Frontal cortex (tissue), 4 donors: ENCODE measurements at places on chromosomes 4 and X.

- no peak for DNase-seq
These were observed 145.5 kb upstream of the DUSP21 start for GRCh38 chrX:44698357-44698756.

- DNase-seq: no peak
These were observed 905.0 kb downstream of the RAB28 start for GRCh38 chr4:12579172-12579571.

DNA sequence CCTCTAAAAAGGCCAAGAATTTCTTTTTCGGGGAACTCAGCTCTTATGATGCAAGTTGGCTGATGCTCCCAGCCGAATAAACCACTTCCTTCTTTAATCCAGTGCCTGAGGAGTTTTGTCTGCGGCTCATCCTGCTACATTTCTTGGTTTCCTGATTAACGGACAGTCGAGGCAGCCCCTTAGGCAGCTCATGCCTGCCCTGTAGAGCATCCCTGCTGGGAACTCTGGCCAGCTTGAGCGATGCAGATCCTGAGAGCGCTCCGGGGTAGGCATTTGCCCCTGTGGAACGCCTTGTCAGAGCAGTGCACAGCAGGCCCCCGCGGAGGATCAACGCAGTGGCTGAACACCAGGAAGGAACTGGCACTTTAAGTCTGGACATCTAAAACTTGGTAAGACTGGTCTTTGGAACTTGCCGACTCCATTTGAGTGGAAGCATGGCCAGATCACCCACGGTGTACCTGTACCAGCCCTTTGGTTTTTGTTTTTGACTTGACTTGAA lies 3.1 kb downstream of the CT45A10 start:
- DNase-seq: no peak

- DNase-seq: no peak
These were observed 179.1 kb upstream of the KLHL4 start for GRCh38 chrX:87338510-87338909.

GRCh38 chr4:153950100-153950979 lies 161.5 kb upstream of the SFRP2 start:
- DNase-seq: no peak

GRCh38 chr4:37561803-37562207 lies 124.4 kb downstream of the RELL1 start:
- no peak for DNase-seq

GRCh38 chr4:8120501-8120900 lies 38.1 kb downstream of the ABLIM2 start:
- no peak for DNase-seq

DNA sequence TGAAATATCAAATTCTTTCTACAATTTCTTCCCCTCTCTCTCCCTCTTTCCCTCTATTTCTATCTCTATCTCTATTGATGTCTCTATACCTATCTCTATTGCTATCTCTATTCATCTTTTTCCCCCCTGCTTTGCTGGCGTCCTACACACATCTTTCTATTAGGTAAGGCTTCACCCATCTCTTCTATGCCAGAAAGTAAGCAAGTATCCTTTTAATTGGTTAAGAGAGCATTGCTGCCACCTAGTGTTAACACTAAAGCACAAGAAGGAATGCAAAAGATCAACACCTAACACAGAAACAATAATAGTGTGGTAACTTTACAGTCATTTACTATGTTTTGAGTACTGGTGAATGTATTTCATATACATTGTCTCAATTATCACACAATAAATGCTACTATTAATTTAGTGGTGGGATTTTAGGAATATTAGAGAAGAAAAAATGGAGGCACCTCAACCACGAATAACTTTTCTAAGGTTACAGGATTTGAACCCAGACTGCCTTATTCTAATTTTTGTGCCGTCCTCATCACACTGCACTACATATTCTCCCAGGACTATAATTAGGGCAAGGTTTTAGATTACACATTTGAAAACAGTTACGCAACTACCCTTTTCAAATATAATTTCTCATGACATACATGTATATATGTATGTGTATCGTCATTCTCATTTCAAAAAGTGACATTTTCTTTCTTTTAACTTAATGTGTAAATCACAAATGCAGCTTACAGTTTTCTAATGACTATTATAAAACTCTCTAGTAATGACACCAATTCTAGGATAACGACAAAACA lies 3.7 kb upstream of the C4orf36 start:
- peak; percentile 53 for DNase-seq

- peak; percentile 68 for DNase-seq
These were observed 1.7 kb downstream of the CLCN4 start for GRCh38 chrX:10158279-10159144.

DNA sequence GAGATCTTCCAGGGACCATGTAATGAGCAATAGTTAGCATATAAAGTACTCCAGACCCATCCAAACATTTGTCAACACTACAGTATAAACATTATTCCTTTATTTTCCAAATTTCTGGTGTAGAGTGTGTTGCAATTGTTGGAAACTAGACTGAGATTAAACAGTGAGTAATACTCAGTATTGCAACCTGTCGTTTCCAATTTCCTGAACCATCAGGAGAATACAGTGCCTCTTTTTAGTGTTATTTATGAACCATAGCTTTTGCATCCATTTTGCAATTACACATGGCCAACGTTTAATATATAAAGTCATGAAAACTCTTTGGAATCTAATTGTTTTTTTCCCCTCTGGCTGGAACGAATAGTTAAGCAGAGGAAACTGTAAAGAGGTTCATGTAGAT lies 58.3 kb upstream of the DHRSX start:
- DNase-seq: no peak

DNA sequence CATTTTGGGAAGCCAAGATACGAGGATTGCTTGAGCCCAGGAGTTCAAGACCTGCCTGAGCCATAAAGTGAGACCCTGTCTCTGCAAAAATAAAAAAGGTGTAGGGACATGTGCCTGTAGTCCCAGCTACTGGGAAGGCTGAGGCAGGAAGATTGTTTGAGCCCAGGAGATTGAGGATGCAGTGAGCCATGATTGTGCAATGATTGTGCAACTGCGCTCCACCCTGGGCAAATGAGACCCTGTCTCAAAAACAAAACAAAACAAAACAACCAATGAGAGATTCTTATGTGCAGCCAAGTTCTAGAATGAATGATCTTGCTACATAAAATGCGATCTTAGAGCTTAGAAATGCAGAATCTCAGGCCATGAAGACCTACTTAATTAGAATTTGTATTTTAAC lies 22.5 kb downstream of the SLC9B2 start:
- DNase-seq: no peak

DNA sequence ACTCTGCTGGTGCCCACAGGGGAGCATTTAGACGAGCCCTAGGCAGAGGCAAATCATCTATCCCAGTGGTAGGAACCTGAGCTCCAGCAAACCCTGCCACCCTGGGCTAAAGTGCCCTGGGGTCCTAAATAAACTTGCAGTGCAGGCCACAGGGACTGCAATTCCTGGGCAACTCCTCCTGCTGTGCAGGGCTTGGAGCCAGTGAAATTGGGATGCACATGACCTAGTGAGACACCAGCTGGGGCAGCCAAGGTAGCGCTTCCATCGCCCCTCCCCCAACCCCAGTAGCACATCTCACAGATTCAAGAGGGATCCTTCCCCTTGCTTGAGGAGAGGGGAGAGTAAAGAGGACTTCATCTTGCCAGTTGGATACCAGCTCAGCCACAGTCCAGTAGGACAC lies 44.1 kb downstream of the CHRNA9 start:
- no peak for DNase-seq

DNA sequence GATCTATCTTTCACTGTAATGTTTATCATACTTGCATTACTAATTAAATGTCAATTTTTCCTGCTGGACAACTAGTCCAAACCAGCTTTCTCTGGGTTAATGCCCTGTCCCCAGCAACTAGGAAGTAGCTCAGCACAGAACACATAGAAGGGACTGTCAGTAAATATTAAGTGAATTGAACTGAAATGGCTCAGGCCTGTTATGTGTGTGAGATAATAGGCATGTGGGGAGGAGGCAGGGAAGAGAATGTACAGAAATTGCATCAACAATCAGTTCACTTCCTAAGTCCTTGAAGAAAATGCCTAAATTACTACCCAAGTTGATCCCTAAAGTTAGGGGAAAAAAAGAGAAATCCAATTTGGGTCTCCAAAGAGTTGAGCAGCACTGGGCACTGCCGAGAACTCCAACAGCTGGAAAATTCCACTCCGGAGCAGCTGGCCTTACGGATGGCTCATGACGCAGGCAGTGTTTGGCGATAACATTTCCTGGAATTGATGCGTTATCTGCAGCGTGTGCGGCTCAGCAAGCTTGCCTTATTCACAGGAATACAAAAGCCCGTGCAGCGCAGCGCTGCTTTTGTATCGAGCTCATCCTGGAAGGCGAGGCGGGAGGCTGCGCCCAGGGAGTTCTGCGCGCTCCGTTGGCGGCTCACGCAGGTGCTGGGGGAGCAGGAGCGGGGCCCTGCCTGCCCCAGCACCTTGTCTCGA lies 297.3 kb upstream of the LCORL start:
- no peak for DNase-seq

DNA sequence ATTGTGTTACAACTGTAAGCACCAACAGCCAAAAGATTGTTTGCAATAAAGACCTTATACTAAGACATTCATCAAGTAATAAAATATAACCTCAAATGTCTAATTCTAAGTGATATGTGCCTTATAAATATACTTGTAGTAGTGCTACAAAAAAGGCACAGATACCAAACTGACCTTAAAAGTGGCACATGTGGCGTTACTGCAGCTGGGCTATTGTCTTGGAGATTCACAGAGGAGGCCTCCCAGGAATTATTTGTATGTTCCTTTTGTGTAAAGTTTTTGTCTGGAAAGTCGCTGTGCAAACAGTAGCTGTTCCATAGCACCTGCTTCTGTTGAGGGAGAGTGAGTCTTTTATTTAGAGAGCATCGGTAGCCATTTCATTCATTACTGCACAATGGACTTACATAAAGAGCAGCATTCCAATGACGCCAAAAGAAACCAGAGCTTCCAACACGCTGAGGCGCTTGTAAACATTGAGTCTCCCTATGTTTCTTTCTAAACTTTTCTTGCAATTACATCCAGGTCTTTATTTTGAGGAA lies 143.7 kb downstream of the RPA4 start:
- no peak for DNase-seq

- no peak for DNase-seq
These were observed 964 bp downstream of the VEGFC start for GRCh38 chr4:176791591-176792325.

DNA sequence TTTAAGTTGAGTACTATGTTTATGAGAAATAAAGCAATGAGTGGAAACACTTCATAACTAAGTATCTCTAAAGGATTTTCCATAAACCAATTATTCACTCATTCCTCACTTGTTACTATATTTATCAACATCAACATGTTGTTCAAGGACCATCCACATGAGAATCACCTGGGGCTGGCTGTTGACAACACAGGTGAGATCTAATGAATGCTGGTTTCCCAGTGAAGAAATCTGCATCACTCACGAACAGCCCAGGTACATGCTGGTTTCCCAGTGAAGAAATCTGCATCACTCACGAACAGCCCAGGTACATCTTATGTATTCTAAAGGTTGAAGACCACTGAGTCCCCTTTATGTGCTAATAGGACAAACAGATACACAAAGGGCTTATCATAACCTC lies 32.5 kb downstream of the TSPAN5 start:
- no peak for DNase-seq

- no peak for DNase-seq
These were observed 1.4 kb upstream of the ARHGAP6 start for GRCh38 chrX:11666952-11667685.

DNA sequence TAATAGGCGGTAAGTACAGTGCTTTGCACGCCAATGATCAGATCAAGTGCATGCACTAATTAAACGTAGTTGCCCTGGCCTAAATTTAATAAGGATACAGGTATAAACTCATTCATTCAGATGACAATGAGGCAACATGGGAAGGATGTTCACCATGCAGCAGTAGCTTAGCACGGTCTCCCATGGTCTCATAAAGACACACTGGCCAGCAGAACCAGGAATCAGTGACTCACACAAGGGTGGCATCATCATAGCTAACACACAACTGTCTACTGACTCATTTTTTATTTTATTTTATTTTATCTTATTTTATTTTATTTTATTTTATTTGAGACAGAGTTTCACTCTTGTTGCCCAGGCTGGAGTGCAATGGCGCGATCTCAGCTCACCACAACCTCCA lies 42.7 kb downstream of the TMEM156 start:
- DNase-seq: no peak

- no peak for DNase-seq
These were observed 60.1 kb upstream of the ATP8A1 start for GRCh38 chr4:42716996-42717395.

DNA sequence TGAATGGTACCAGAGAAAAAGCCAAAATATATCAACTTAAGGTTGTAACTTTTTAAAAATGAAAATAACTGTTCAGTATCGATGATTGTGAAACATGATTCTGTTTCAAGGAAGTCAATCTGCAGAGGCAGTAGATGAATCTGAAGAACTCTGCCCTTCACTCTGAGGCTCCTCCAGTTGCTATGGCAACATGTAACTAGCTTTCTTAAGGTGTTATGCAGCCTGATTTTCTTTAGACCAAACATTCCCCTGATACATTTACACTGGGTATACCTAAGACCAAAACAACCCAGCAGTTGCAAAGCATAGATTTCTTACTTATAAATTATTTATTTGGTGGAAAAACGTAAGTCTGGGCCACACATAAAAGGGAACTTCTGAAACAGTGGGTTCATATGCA lies 133.6 kb upstream of the RASGEF1B start:
- no peak for DNase-seq

GRCh38 chr4:33961761-33962160 lies 2282.6 kb downstream of the ARAP2 start:
- no peak for DNase-seq

DNA sequence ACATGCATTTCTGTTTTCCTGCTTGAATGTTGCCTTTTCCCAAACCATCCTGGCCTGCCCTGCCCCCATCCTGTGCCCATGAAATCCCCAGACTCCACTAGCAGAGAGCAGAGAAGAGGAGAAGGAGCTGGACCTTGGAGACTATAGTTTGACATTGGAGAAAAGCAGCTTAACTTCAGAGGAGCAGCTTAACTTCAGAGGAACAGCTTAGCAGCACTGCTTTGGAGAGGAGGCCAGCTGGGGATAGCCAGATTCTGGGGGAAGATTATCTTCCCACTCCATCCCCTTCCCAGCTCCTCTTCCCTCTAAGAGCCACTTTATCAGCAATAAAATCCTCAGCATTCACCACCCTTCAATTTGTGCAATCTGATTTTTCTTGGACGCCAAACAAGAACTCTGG lies 443.0 kb downstream of the PCDH10 start:
- no peak for DNase-seq

- no peak for DNase-seq
These were observed 54.8 kb downstream of the CCDC149 start for GRCh38 chr4:24858026-24858425.

DNA sequence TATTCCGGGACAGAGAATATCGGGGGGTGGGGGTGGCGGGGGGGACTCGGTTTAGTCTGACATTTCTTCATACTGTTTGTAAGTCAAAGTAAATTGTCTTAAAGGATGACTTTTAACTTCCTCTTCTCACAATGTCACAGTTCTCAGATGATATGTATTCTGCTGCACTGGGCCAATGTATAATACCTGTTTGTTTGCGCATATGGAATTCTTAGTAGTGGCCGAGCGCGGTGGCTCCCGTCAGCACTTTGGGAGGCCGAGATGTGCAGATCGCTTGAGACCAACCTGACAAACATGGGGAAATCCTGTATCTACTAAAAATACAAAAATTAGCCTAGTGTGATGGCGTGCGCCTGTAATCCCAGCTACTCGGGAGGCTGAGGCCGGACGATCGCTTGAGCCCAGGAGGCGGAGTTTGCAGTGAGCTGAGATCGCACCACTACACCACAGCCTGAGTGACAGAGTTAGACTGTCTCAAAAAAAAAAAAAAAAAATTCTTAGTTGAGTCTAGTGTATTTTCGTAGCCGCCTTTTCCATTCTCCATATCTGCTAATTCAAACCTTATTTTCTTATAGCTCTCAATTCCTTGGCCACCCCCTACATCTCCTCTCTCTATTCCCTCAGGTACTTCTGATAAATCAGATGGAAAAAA lies 851 bp downstream of the POLR2B start:
- no peak for DNase-seq
